Kidney capillary endothelial cell (primary cell): ENCODE measurements at places on chromosomes 6 and 20.

DNA sequence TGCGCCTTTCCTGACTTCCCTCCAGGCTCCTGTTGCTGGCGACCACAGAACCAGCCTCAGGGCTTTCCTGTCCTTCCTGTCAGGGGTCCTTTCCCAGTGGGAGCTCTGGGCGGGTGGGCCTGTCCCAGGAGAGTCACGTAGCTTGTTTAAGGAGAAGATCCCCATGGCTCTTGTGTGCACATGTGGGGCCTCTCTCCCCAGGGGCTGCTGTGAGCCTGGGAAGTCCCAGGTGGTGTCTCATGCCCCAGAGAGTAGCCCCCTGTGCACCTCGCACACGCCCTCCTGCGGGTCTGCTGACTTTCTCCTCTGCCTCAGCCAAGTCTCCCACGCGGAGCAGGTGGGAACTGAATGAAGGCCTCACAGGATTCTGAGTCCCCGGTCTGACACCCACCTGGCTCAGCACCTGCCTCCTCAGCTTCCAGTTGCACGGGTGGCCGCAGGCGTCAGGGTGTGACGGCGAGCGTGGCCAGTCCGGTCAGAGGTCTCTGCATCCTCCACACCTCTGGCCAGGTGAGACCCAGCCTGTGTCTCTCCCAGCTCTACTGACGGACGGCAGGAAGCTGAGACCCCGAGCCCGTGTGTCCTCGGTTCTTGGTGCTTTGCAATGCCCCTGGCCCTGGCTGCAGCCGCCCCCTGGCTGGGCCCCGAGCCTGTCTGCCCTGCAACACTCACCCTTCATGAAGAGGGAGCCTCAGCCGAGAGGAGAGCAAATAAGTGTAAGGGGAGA is 5.6 kb upstream of the NKAIN4 start:
- DNase-seq: no peak

- DNase-seq: no peak
These were observed 650.5 kb downstream of the RNF144B start for GRCh38 chr6:19037607-19038006.

DNA sequence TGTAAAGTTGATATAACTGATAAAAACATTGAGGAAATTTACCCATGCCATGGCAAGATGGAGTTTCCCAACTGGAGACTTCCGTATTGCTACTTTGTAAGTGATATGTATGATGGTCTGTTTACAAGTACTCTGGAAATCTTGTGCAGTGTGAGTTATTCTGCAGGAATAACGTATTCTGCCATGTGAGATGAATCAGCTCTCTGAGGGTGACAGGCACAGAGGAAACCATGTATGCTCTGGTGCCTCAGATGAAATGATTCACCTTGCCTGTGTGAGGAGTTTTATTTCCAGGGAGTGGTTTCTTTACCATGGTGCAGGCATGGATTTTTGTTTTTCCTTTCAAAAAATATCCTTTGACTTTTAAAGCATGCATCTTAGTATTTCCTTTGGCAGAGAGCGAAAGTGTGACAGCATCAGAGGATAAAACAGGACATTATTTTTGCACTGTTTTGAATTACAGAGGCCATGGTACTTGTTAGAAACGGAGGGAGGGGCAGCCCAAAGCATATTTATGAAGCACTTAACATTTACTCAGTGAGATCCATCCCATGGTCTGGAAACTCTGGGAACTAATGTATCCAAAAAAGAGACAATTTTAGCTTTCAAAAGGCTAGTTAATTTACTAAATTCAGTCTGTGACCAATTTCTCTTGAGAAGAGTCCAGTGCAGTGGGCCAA is 36.0 kb upstream of the MTRF1L start:
- DNase-seq: peak; percentile 28

- DNase-seq: no peak
These were observed 15.1 kb downstream of the GATA5 start for GRCh38 chr20:62460678-62461077.

- DNase-seq: no peak
These were observed 38.9 kb upstream of the TNFAIP3 start for GRCh38 chr6:137827977-137828810.

- no peak for DNase-seq
These were observed 102.2 kb upstream of the SASH1 start for GRCh38 chr6:148240461-148240840.

GRCh38 chr6:16925461-16925860 is 164.2 kb upstream of the ATXN1 start:
- no peak for DNase-seq

DNA sequence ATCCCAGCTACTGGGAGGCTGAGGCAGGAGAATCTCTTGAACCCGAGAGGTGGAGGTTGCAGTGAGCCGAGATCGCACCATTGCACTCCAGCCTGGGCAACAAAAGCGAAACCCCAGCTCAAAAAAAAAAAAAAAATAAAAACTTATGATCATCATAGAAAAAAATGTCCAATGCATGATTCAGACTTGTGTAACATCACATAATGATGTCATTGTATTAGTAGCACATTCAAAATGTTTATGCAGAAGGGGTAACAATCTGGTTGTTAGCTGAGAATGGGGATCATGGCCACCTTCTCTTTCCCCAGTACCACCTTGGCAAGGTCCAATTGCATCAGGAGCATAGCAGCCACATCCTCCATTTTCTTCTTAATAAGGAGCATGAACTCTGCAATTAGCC is 137.6 kb upstream of the MARCKS start:
- no peak for DNase-seq

- no peak for DNase-seq
These were observed 591.4 kb downstream of the CD109 start for GRCh38 chr6:74287441-74287840.

GRCh38 chr6:144697369-144697760 is 412.2 kb downstream of the UTRN start:
- no peak for DNase-seq

GRCh38 chr20:35347011-35347410 is 54.8 kb upstream of the FAM83C start:
- no peak for DNase-seq

- DNase-seq: no peak
These were observed 150.6 kb downstream of the TAF4 start for GRCh38 chr20:61915101-61915500.

GRCh38 chr20:63941282-63942081 is 14.7 kb downstream of the UCKL1 start:
- peak; percentile 73 for DNase-seq

DNA sequence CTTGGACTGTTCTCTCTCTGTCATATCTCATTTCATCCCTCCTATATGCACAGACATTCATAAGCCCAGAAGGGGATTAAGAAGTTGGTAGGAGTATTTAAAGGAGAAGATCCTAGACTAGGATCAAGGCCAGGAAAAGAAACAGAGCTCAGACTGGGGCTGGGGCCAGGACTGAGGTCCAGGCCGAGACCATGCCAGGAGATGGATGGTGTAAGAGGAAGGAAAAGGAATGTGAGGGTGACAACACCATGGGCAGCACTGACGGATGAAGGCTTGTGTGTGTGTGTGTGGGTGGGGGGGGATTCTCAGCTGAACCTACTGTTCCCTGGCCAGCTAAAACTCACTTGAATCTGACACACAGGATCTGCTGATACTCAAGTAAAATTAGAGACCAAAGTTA is 182.1 kb downstream of the KIF6 start:
- DNase-seq: no peak

- DNase-seq: no peak
These were observed 715.1 kb downstream of the PTPRT start for GRCh38 chr20:42474646-42475045.

DNA sequence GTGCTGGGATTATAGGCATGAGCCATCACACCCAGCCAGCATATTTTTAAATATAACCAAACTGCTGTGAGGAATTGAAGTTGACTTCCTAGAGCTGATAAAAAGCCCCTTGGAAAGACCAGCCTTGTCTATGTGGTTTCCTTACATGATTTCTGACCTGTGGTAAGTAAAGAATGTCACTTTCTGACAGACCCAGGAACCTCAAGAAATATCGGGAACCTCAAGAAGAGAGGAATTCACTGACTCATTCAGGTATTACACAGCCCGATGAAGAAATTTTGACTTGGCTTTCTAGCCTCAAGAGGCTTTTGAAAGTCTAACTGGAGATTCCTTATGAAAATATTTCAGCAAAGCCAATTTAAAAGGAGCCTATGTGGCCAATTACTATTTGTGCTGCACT is 71.8 kb downstream of the FOXF2 start:
- no peak for DNase-seq

DNA sequence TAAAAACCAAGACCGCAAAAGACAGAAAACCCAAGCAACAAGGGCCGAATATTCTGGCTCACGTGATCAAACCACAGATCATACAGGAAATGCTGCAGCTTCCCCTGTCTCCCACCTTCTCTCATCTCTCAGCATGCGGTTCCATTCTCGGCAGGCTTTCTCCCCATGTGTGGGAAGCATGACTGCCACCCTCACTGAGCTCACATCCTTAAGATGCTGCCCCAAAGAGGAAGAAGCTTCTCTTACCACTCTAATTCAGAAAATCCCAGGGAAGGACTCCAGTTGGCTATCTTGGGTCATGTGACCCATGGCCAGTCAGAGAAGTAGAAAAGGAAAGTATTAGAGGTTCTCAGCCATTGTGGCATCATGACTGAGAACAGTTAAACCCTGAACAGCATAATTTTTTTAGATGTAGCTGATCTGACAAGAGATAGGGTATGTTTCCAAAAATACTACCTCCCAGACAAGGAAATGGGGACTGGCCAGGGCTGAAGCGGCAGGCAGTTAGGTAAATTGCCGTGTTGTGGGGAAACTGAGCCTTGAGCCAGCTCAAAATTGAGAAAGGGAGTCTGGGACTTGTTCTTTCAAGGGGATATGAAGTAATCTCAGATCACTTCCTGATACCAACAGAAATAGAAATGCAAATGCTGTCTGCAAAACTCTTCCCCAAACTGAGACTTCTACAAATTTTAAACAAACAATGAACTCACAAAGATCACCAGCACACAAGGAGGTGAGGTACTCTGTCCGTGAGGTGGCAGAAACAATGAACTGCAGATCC is 37.1 kb upstream of the GRM4 start:
- no peak for DNase-seq

DNA sequence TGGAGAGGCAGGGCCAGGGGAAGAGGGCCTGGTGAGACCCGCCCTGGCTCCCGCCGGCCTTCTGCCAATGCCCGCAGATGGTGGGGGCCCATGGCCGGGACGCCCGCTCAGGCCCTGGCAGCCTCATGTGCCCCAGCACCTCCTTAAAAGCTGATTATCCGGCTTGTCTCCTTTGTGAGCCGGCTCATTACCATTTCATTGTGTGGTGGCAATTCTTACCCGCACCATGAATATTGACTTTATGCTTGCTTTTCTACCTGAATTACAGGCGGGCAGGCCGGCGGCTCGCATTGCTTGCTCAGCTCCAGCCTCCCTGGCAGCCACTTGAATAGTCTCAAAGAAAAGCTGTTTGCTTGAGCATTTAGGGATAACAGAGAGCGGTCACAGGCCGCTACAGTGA is 120.0 kb upstream of the JAG1 start:
- DNase-seq: no peak

DNA sequence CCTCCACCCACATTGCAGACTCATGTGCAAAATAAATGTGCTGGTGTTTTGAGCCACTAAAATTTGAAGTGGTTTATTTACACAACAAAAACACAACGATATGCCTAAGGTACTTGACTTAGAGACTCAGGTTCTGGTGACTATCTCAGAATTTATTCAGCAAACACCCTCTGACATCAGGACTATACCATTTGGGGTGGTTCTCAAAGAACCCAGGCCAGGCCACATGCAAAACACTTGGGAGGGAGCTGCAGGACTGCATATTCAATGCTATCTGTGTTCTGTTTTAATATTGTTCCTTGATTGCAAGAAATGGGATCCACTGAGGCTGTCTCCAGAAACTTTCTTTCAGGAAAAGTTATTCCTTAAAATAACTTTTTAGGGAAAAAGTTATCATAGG is 91.6 kb downstream of the LINC00237 start:
- DNase-seq: no peak

GRCh38 chr6:107550906-107551305 is 61.0 kb downstream of the SOBP start:
- DNase-seq: no peak

DNA sequence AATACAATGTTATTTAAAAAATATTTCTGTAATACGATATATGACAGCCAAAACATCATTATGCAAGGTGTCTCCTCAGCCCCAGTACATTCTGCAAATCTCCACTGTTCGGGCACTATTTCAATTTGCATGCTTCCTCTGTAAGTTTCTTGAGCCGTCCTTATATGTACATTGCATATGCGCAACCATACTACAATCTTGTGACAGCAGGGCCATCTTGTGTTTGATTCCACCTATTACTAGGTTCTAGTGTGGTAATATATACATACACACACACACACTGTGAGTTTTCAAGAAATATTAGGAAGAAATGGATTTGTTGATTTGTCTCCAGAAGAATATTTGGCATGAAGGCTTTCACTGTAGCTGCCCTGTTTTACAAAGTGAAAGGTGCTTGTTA is 9.8 kb downstream of the LYRM4 start:
- DNase-seq: no peak

GRCh38 chr6:134061440-134061839 is 9.0 kb upstream of the SLC2A12 start:
- no peak for DNase-seq

DNA sequence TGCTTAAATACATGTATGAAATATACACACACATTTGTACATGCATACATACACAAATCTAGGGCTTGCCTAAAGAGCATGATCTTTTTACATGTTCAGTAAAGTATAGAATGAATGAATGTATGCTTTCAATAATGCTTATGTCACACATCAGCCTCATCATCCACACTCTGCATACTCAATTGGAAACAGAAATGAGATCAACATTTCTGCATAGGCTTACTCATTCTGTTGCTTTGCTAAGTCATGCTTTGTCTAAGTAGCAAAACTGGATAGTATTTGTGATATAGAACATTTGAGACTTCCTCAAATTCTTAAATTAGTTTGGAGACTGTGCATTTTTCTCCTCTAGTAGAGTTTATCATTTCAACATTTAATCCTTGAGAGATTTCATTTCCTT is 343.3 kb downstream of the ADGRB3 start:
- no peak for DNase-seq

- DNase-seq: peak; percentile 60
These were observed 78.2 kb upstream of the ARID1B start for GRCh38 chr6:156699017-156699421.

GRCh38 chr6:112163295-112164257 is 76.2 kb downstream of the FAM229B start:
- DNase-seq: no peak

- DNase-seq: no peak
These were observed 53.1 kb upstream of the TMEM170B start for GRCh38 chr6:11484441-11484840.

GRCh38 chr6:36679043-36679833 is 724 bp downstream of the CDKN1A start:
- DNase-seq: peak; percentile 77

- DNase-seq: no peak
These were observed 16.4 kb upstream of the TAGAP start for GRCh38 chr6:159061146-159061545.

DNA sequence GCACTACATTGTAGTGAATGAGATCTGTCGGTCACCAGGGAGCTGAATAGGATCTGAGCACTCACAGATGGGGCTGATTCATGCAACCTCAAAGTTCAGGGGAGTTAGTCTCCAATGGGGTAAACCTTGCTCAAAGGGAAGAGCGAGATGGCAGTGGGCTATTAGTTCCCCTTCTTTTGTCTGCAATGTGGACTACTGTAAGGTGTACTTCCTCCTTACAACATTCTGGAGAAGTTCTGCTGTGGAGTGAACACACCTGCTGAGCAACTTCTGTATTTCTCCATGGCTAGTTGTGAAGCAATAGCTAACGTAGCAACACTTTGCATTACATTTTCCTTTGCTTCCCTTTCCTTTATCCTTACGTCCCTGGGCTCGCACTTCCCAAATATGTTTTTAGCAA is 134.3 kb upstream of the B3GAT2 start:
- no peak for DNase-seq

- no peak for DNase-seq
These were observed 6.0 kb downstream of the SRC start for GRCh38 chr20:37351689-37352607.
